Caco-2 (cell line): ENCODE measurements at places on chromosomes 2 and 18. TPM values are rescaled to one million over a fixed set of nuclear protein-coding genes. Genes with fewer than 3 reads are reported as not detected.

DNA sequence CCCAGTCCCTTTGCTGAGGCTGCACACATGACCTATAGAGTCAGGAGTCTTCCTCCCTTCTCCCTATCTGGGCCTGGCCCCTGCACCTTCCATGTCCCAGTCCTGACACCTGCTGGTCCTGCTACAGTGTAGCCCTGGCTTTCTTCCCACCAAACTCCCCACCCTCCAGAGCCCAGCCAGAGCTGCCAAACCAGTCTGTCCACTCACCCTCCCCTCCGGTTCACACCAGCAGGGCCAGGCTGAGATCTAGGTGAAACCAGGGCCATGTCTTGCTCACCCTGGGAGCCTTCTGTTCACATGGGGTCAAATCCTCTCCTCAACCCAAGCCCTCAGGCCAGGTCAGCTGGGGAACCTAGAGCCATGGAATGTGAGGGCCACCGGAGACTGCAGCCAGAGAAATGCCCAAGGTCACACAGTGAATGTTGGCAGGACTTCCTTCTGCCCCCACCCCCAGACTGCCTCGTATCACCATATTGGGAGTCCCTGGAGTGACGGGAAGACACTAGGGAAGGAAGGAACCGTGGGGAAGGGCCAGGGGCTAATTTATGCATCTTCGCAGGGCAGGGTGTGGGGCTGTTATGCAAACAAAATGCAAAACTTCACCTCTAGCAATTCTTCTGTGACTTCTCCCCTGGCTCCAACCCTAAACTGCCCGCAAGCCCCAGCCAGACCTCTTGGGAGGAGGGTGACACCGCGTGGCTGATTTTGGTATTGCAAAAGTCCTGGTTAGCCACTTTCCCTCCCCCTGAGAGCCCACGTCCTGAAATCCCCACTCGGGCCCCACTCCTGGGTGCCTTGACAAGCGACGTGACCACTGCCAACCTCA is 14.6 kb downstream of the TNS1 start:
- DNase-seq, result peak; percentile 96
- peak overlapping the region; percentile 36 for H3K27ac ChIP-seq
- H3K4me3 ChIP-seq, result no peak overlapping the region
- no peaks in the 10 kb centered on the region for H3K36me3 ChIP-seq
- H3K27me3 ChIP-seq, result no peaks in the 10 kb centered on the region

DNA sequence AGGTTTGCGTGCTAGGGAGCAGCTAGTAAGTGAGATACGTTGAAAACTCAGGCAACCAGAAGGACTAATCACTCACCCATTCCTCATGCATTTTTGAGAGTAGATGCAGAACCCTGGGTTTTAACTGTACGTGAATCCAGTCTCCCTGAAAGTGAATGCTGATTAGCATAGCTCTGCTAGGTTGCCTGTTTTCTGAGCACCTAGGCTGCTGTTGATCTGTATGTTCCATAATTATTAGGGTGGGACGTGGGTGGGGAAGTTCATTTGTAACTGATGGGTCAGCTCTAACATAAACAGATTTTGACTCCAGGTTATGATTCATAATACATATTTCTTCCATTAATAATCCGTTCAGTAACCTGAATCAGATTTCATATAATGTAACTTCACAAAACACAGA is 379.0 kb upstream of the FANCL start:
- H3K27ac ChIP-seq, result no peak overlapping the region
- no peak for DNase-seq
- no peak overlapping the region for H3K4me3 ChIP-seq
- no peaks in the 10 kb centered on the region for H3K27me3 ChIP-seq

GRCh38 chr2:203579730-203580129 is 44.6 kb upstream of the RAPH1 start:
- H3K27ac ChIP-seq, result peak overlapping the region; percentile 88
- H3K4me1 ChIP-seq, result peaks cover 35% of the 10 kb centered on the region
- DNase-seq, result no peak
- no peak overlapping the region for H3K4me3 ChIP-seq

DNA sequence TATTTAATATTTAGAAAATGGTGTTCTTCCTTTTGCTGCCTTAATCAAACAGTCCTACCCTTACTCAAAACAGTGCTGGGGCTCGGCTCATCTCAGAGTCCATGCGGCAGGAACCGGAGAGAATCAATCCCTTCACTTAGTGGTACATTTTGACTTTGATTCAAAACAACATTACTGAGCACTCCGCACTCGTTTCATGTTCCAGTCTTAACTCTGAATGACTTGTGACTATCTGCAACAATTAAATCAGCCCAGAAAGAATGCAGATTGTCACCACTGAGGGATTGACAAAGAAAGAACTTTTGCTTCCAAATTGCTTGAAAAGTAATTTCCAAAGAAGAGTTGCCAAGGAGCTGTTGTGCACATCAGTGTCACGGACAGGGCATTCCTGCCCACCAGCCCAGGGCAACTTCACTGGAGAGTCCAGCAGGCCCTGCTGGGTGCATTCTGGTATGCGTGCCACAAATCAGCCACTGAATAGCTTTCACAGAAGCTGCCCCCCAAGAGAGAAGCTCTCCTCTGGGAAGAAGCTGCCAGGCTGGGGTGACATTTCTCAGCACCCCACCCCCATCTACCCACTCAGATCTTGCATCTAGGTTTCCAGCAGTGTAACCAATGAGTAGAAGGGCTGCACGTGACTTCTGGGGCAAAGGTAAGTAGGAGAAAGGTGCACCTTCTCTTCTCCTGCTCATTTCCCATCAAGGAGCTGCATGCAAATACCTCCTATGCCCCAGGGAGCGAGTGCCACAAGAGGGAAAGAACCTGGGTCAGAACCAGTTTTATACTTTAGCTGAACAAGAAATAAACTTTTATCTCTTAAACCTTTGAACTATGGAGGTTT is 84.6 kb upstream of the ATP8B1 start:
- H3K4me1 ChIP-seq, result no peaks in the 10 kb centered on the region
- H3K4me3 ChIP-seq, result no peak overlapping the region
- H3K27me3 ChIP-seq, result no peaks in the 10 kb centered on the region
- no peaks in the 10 kb centered on the region for H3K36me3 ChIP-seq
- no peak for DNase-seq

GRCh38 chr2:234203135-234203984 is 152.9 kb downstream of the SPP2 start:
- H3K4me1 ChIP-seq, result no peaks in the 10 kb centered on the region
- H3K36me3 ChIP-seq, result no peaks in the 10 kb centered on the region
- no peak overlapping the region for H3K27ac ChIP-seq
- H3K4me3 ChIP-seq, result no peak overlapping the region

DNA sequence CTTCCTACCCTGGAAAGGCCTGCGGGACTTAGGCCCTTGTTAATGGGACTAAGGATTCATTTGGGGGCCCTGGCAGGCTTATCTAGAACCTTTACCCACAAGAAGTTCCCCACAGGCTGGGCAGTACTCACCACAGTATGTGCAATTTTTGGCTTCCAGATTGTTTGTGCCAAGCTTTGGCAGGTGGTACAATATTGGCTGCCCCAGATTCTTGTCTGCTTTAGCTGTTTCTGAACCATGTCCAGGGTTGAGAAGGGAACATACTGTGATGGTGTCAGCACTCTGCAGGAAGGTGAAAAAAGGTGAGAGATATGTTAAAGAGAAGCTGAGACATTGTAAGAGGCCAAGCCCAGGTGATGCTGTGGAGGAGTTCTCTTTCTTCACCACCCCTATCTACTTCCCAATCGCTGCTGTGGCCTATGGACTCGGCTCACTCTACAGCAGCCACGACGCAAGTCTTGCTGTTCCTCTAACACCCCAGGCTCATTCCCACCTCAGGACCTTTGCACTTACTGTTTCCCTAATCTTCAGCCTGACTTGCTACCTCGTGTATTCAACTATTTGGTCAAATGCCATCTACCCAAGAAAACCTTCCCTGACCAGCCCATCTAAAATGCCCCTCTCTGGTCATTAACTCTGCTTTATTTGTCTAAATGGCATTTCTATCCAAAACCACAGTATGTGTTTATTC is 9.2 kb downstream of the SLC4A5 start:
- no peak overlapping the region for H3K27ac ChIP-seq
- no peak overlapping the region for H3K4me3 ChIP-seq
- H3K36me3 ChIP-seq, result no peaks in the 10 kb centered on the region

GRCh38 chr2:144331674-144332355 is 188.1 kb downstream of the ZEB2 start:
- peaks cover 10% of the 10 kb centered on the region for H3K4me1 ChIP-seq
- no peaks in the 10 kb centered on the region for H3K36me3 ChIP-seq
- H3K4me3 ChIP-seq, result peak overlapping the region; percentile 58

DNA sequence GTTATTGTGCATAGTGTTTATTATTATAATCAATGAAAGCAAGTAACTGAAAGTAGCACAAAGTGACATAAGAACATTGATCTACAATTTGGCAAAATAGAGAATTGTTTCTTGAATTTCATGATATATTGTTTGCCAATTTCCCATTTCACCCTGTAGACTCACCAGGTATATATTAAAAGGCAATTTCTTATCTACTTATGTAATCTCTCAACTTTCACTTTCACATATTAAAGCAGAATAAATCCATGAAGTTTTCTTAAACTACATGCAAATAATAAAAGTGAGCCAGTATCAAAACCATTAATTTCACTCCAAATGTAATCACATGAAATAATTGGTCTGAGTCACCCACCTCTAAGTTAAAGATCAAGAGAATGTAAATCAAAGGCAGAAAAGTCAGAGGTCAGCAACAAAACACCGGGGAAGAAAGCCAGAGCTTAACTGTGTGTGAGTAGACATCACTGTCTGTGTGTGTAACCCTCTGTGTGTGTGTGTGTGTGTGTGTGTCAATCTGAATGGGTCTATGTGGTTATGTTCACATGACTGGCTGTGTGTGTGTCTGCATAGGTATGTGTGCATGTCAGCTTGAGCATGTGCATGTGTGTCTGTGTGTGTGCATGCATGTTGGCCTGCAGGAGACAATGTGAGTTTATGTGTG is 44.1 kb downstream of the ZNF385B start:
- H3K27me3 ChIP-seq, result no peaks in the 10 kb centered on the region
- no peaks in the 10 kb centered on the region for H3K36me3 ChIP-seq
- DNase-seq, result no peak
- H3K27ac ChIP-seq, result no peak overlapping the region
- no peak overlapping the region for H3K4me3 ChIP-seq
- no peaks in the 10 kb centered on the region for H3K4me1 ChIP-seq

GKN1 gene
- total RNA-seq, result not detected in 2 replicates

PNPT1 gene
- 85.2 and 93.7 TPM in 2 replicates for total RNA-seq
